ENCODE measurements at places on chromosomes 6 and 20. TPM values are rescaled to one million over a fixed set of nuclear protein-coding genes. Genes with fewer than 3 reads are reported as not detected.

- DNase-seq = no peak
Measured at GRCh38 chr6:130975325-130975724, 87.7 kb downstream of the EPB41L2 start.

DNA sequence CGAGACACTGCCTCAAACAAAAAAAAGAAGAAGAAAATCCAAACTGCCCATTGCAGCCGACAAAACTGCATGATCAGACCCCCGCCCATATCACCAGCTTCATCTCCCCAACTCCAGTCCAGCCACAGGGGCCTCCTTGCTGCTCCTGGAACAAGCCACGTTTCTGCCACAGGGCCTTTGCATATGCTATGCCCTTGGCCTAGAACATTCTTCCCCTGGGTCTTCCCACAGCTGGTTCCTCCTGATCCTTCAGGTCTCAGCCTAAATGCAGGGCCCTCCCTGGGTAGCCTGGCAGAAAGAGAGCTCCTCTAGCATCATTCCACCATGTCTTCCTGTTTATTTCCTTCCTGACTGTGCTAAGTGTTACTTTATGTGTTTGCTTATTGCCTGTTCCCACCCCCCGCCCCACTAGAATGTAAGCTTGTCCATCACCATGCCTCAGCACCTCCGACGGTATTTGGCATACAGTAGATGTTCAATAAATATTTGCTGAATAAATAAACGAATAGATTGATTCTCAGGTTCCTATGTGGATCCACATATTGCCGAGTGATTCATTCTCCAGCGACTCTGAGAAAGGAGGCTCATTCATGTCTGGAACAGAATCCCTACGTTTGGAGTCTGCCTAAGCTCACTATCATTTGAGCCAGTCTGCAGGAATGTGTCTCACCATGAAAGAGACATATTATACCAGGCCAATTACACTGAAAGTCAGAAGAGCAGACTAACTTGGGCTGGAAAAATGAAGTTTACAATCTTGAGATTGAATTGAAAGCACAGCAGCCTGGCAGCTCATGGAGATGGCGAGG lies 56.1 kb downstream of the NFATC2 start:
- no peak for DNase-seq

Gene CSE1L
- total RNA-seq = 166 TPM

DNA sequence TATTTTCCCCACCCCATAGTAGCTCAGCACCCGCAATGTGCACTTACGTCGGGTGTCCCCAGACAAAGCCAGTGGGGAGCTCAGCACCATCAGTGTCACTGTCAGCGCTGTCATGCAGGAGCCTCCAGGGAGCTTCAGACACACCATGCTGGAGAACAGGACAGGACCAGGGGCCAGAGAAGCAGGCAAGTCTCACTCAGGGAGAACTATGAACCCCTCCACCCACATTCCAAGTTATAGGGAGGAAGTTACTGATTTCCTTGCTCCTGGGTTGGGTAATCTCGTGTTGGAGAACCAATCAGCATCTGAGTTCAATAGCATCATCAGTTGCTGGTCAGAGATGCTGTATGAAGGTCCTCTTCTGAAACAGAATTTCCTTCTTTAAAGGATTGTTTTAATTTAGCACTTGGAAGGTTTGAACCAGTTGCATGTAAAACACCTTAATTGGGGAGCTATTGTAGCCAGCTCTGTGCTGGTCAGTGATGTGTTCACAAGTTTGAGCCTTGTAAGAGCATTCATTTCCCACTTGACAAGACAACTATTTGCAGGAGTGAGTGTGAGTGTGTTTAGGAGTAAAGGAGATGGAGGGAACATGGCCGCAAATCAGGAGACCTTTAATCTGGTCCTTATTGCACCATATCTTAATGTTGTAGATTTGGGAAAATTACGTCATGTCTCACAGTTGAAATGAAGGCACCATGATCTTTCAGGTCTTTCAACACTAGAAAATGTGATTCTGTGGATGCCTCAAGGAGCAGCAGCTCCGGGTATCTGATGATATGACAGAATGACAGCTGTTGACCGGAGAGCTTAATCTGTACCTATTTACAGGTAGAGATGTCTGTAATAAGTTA lies at the start of gene HLA-DRB1:
TSS of gene HLA-DRB1 (minus strand) at position 253 of the 854 bp plus-strand sequence. CDS start at position 147, 106 bp downstream.
- DNase-seq = no peak

DNA sequence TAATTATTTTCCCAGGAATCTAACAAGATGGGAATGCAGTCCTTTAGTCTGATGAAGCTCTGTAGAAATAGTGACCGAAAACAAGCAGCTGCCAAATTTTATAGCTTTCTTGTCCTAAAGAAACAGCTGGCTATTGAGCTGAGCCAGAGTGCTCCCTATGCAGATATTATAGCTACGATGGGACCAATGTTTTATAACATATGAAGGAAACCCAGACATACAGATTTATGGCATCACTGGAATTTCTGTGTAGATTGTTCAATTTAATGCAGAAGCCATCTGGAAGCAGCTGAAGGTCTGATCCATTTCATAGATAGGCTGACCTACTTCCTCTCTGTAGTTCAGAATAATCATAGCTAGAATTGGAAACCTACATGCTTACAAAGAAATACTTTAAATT lies 11.8 kb upstream of the SNPH start:
- DNase-seq = no peak

- DNase-seq = no peak
Measured at GRCh38 chr6:46973029-46973428, 51.3 kb upstream of the ADGRF5 start.

DNA sequence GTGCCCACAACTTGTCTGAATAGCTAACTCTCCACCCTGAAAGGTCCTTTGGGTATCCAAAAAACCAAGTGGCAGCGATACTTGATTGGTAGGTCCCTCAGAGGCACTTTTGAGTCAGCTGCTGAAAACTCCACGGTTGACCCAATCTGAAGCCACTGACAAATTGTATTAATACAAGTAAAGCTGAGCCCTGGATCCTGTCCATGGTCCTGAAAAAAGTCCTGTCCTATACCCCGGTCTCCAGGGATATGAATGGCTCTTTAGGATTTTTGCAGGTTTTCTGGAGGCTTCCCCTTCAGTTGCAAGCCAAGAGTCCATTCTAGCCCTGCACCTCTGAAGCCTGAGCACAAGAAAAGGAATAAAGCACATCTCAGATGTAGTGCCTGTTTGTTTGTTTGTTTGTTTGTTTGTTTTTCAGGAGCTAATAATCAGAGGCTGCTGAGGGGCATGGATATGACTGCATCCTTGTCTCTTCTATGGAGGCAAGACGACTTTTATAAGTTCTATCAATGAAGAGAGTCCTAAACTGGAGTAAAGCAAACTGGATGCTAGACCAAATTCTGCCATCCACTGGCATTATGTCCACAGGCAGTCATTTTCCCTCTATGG lies 1.7 kb upstream of the SLC12A5 start:
- DNase-seq = no peak

Gene SLC2A10
- 3.9 TPM for total RNA-seq

GRCh38 chr6:165718491-165718891 lies 55.5 kb upstream of the PDE10A start:
- DNase-seq = peak; percentile 10

GRCh38 chr6:132202574-132202973 lies 198.7 kb downstream of the MOXD1 start:
- DNase-seq = peak; percentile 63

Gene MOG
- total RNA-seq = not detected

Gene TRIM10
- not detected for total RNA-seq

GRCh38 chr6:168496997-168497331 lies 56.0 kb downstream of the SMOC2 start:
- no peak for DNase-seq

Gene SCUBE3
- not detected for total RNA-seq

GRCh38 chr20:31691646-31692275 lies 30.9 kb downstream of the BCL2L1 start:
- DNase-seq = no peak

- no peak for DNase-seq
Measured at GRCh38 chr6:106187424-106187982, 101.4 kb downstream of the PRDM1 start.

Gene TCEA2
- 41.7 TPM for total RNA-seq

DNA sequence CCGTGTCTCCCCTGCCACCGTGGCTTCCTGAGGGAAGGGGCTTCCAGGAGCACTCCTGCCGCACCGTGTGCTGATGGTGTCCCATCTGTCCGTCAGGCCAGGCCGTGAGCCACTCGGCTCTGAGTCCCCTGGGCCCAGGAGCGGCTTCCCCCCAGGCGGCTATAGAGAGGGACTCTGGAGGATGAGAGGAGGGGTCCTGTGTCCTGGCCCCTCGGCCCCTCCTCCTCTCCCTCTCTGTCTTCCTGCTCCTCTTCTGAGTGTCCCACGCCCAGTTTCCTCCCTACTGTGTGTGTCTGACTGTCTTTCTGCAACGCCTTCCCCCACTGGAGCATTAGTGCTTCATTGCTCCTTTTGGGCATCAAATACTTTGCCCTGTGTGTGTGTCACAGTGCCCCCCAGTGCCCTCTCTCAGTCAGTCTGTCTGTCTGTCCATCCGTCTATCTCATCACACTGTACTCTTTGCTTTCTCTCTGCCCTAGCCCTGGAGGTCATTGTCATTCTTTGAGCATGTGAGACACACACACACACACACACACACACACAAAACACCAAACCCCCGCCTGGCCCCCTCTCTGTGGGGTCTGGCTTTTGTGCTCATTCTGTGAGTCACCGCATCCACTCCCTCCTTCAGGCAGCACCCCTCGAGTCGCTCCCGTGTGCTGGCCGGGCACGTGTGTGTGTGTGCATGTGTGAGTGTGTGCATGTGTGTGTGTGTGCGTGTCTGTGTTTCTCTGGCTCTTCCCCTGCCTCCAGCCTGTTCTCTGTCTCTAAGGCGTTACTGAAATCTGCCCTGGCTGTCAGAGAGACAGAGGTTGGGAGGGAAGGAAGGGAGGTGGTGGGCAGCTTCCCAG lies 71.9 kb downstream of the SRC start:
- no peak for DNase-seq

Gene PNLDC1
- total RNA-seq = not detected

- DNase-seq = peak; percentile 58
Measured at GRCh38 chr6:41306187-41306854, 19.8 kb upstream of the TREM1 start.

Gene TMEM239
- total RNA-seq = not detected

Gene GRM1
- 0.53 TPM for total RNA-seq

Gene CEP43
- total RNA-seq = 17.4 TPM

Measured in H4 (cell line).